ENCODE measurements at places on chromosomes 7 and 10.

GRCh38 chr10:11204351-11204942, 186.8 kb downstream of the CELF2 start:
- DNase-seq: no peak

GRCh38 chr7:147937428-147937827, 653.1 kb upstream of the C7orf33 start:
- no peak for DNase-seq

GRCh38 chr10:49539320-49539885, 482 bp upstream of the ERCC6 start:
- DNase-seq: peak; percentile 43

DNA sequence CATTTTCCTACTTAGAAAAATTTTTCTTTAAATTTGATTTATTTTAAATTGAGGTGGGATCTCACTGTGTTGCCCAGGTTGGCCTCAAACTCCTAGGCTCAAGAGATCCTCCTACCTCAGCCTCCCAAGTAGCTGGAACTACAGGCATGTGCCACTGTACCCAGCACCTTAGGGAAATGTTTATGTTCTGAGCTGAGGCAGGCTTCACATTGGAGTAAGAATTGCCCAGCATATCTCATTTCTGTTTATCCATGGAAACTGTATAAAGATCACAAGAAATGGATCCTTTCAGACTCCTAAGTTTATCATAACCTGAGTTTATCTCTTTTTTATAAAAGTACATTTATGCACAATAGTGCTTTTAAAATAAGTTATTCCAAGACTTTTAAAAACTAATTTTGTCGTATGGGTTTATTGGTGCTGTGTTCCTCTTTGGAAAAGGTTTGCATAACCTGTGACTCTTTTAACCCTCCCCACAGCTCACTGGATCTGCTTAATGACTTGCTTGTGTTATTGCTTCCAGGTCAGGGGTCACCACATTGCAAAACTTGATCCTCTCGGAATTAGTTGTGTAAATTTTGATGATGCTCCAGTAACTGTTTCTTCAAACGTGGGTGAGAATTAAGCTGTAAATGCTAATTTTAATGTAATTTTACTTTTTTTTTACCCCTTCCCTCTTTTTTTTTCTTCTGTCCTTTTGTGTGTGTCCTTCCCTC, 40.7 kb downstream of the OGDH start:
- DNase-seq: no peak

DNA sequence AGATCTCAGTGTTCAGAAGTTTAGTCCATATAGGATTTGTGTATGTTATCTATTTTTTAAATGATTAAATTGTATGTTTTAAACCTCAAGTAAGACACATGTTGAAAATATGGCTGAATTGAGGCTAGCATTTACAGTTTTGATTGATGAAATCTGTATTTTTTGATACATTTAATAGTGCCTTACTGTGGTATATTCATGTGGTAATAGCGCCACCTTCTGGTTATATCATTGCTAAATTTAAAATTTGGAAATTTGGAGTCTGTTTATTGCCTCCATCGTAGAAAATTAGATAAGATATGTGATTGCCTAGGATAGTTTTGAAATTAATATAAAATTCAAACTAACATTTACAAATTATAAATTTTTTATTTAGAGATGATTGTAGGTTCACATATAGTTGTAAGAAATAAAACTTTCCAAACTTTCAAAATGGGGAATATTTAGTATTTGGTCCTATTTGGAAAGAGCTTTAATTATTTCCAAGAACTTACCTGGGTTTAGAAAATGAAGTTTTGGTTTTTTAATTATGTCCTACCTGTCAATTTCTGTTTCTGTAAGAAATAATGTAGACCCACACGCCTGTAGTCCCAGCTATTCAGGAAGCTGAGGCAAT, 19.1 kb upstream of the ARMS2 start:
- peak; percentile 74 for DNase-seq

DNA sequence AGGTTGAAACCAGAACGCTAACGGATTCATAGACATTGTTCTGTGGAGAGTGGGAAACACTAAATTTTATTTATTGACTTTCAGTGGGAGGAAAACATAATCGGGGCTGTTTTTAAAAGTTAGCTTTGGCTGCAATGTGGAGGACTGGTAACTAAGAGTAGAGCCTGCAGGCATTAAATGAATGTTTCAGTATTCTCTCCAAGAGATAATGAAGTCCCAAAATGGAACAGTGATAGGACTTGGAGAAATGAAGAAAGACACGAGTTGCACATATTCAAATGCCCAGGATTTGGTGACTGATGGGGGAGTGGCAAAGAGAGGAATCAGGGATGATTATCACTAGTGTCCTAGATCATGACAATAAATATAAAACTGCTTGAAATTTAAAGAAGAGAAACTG, 359.8 kb upstream of the LRRTM3 start:
- DNase-seq: no peak

DNA sequence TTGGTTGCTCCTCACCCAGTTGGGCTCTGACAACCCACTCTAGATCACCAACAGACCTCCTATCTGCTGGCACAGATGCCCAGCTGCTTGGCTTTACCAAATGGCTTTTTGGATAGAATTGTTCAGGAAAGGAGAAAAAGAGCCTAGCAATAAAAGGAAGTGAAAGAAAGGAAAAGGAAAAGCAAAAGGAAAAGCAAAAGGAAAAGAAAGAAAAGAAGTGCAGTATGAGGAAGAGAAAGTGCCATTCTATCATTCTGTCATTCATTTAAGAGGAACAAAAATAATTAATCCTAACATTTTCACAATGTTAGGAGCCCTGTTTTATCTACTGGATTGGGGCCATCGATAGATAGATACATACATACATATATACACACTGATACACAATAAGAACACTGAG, 353.6 kb downstream of the THSD7A start:
- DNase-seq: no peak

All from CD4-positive, alpha-beta T cell treated with Interleukin-10 for 1 hour (primary cell).